T follicular helper cell (primary cell): ENCODE measurements at places on chromosomes 2 and 18.

DNA sequence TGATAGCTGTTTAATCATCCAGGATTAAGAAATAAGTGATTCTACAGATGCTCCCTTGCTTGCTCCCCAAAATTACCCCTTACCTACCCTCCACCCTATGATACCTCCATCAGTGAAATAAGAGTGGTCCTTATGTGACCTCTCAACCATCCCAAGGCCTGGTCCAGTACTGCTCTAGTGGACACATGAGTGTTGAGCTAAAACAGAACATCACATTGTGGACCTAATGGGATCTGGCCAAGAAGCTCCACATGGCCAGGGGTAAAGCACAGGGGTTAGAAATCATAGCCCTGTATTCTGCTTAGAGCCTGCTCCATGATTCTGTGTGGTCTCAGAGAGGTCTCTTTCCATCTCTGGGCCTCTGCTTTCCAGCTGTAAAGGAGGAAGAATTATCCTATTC, 355.6 kb downstream of the TNS1 start:
- no peak for DNase-seq

- no peak for DNase-seq
Measured at GRCh38 chr2:156327835-156328695, 4.5 kb downstream of the NR4A2 start.

GRCh38 chr2:73842739-73843019, 13.9 kb downstream of the STAMBP start:
- no peak for DNase-seq

GRCh38 chr2:233422050-233422639, 67.9 kb downstream of the DGKD start:
- DNase-seq, result peak; percentile 46

DNA sequence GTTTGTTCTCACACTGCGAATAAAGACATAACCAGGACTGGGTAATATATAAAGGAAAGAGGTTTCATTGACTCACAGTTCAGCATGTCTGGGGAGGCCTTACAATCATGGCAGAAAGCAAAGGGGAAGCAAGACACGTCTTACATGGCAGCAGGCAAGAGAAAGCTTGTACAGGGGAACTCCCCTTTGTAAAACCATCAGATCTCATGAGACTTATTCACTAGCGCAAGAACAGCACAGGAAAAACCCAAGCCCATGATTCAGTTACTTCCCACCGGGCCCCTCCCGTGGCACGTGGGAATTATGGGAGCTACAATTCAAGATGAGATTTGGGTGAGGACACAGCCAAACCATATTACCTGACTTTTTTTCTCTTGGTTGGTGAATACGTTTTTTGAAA, 51.3 kb downstream of the TMEM247 start:
- no peak for DNase-seq

DNA sequence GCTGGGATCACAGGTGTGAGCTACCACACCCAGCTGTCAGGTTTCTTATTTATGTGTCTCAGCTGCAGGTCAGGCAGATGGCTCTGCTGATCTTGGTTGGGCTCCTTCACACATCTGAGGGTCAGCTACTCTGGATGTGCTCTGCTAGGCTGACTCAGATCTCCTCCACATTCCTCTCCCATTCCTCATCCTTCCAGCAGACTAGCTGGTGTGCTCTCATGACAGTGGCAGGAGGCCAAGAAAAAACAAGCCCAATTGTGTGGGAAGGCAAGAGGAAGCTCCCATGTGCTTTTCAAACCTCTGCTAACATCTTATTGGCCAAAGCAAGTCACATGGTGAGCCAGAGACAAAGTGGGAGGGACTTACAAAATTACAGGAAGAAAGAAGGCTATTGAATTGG, 11.7 kb upstream of the MSH6 start:
- no peak for DNase-seq

- DNase-seq, result no peak
Measured at GRCh38 chr2:160920791-160921303, 239.4 kb upstream of the TANK start.

DNA sequence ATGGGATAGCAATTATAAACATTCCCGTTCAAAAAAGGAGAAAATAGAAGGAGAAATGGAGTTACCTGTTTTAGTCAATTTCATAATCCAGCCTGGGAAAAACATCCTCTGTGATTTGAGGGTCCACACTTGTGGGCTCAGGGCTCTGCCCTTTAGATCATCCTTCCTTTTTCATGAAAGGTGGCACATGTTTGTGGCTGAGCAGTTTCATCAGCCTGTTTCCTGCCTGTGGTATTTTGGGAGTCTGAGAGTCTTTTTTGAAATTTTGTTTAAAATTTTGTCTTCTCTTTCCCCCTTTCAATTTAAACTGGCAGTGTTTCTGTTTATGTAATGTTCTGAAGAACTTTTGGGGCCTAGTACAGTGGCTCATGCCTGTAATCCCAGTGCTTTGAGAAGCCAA, 84.0 kb downstream of the KIAA1328 start:
- DNase-seq, result no peak

GRCh38 chr2:214310319-214310718, 100.5 kb upstream of the VWC2L start:
- DNase-seq, result no peak

DNA sequence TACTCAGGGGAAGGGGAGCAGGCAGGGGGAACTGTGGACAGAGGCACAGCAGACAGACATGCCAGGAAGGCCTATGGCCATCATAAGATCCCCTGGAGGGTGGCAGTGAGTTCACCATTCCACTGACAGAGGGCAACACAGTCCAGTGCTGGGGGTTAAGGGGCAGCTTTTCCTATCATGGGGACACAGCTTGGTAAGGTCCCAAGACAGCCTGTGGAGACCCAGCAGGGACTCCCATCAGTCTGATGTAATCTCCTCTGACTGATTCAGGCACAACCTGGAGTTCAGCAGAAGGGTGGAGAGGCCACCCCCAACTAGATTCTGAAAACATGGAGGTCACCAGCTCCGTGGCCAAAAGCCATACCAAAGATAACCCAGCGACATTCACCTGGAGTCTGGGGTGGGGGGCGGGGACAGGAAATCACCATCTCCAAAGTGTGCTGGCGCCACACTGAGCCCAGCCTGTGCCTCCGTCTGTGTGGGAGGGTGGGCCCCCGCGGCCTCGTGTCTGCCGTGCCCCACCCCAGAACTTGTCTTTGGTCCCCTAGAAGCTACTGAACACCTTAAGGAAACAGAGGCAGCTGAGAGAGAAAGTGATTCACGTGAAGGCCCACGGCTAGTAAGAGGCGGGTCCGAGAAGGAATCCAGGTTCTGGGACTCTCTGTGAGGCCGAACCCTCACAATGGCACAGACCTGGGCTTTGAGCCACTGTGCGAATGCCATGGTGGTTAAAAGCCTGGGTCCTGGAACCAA, 28.6 kb downstream of the DNMT3A start:
- no peak for DNase-seq

- no peak for DNase-seq
Measured at GRCh38 chr2:158774681-158775080, 20.4 kb upstream of the DAPL1 start.

- DNase-seq, result no peak
Measured at GRCh38 chr18:56200381-56200911, 437.9 kb downstream of the TXNL1 start.

DNA sequence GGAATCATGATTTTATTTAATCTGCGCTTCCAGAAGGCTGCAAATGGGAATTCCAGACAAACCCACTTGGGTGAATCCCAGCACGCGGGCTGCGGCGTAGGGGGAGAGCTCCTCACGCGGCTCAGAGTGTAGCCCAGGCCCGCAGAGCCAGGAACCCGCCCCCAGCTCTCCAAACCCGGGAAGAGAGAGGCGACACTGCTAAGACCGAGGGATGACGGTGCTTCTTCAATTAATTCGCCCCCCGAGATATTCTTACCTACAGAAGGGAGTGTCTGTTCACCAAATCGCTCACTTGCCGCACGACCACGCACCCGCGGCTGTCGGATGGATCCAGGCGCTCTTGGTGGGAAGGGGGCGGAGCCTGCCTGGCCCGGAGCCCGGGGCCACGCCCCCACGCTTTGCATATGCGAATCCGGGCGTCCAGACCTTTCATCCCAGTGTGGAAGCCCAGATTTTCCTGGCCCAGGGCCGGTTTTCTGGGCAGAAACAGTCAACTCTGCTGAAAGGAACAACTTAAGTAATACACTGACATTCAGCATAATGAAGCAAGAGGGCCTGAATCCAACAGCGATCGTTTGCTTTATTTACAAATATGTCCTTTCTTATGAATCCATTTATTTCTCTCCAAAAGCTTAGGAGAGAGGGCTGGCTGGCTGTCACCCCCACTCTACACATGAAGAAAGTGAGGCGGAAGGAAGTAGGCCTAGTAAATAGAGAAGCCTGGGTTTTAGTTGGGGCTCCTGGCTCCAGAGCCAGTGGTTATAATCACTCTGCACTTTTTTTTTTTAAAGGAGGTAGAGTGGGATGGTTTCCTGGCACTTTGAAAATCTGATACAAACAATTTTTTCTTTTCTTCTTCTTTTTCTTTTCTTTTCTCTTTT, at the start of gene SLC19A3:
SLC19A3 (minus strand) TSS at position 342 of the 881 bp plus-strand sequence. CDS start 15,710 bp downstream, outside the sequence.
- DNase-seq, result no peak

DNA sequence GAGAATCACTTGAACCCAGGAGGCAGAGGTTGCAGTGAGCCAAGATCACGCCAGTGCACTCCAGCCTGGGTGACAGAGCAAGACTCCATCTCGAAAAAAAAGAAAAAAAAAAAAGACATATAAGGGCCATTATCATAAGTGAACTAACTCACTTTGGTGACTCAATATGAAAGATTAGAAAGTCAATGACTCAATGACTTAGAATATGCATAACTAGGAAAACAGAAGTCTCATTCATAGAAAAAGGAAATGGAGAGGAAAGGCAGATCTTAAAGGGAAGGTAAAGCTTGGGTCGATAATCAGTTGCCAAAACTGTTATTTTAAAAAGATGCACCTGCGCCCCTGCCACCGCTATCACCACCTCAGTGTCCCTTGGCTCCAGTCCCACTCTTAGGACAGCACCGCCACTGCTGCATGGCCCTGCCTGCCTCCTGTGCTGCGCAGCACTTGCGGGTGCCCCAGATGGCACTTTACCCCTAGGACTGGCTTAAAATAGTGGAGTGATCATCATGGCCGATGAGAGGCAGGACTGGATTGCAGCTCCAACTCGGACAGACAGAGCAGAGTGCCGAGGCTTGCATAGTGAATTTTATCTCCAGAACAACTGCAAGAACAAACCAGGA, 54.7 kb downstream of the INO80D start:
- no peak for DNase-seq

- no peak for DNase-seq
Measured at GRCh38 chr2:64863097-64863820, 125.9 kb upstream of the SLC1A4 start.

DNA sequence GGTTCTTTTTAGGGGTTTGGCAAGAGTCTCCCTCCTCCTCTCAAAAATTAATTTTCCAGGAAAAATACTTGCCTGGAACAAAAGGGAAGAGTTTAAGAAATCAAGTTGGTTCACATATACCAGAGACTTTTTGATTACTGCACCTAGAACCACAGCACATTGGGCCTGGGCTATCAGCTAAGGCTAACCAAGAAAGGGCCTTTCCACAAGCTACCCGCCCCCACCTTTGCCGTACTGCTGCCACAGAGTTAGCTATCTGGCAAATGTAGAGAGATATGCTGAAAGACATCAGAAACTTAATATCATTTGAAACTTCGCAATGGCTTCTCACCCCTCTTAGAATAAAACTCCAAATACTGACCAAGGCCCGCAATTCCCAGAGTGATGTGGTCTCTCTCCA, 76.9 kb downstream of the AAK1 start:
- DNase-seq, result no peak

GRCh38 chr2:100819370-100820272, at the start of gene NPAS2:
Gene NPAS2 (plus strand): TSS chr2:100820139. CDS start chr2:100904755, 84,616 bp downstream.
- no peak for DNase-seq

- DNase-seq, result no peak
Measured at GRCh38 chr2:79355569-79355968, 157.3 kb upstream of the CTNNA2 start.

DNA sequence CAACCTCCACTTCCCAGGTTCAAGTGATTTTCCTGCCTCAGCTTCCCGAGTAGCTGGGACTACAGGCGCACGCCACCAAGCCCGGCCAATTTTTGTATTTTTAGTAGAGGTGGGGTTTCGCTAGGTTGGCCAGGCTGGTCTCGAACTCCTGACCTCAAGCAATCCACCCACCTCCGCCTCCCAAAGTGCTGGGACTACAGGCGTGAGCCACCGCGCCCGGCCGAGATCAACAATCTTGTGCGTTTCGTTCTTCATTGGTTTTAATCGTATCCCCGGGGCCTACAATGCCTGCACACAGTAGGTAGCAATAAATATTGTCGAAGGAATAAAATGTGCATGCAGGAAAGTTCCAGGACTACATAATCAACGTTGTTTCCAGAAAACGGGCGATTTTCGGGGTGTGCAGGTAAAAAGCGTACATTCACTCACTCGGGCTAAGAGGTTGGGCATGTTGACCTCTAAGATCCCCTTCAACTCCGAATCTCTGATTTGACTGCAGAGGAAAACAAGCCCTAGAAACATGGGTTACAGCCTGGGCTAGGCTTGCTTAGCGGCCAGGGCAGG, 2.7 kb upstream of the SOS1 start:
- no peak for DNase-seq

- DNase-seq, result no peak
Measured at GRCh38 chr2:43759195-43759594, 14.6 kb upstream of the DYNC2LI1 start.

GRCh38 chr2:241314226-241315092, 1.0 kb downstream of the HDLBP start:
- DNase-seq, result no peak

DNA sequence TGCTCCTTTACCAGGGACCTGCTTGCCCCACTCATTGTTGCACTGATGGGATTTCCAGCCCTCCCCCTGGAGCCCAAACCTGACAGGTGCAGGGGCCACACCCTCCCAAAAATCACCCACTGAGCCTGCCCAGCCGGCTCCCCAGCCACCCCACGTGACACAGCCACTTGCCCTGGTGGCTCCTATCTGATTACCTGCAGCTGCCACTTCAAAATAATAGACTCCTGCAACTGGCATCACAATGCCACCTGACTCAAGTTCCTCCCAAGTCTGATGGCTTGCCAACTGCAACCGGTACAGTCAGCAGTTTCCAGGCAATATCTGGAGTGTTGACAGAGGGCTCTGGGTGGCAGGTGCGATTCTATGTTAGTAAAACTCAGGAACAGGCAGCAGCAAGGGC, 66.2 kb downstream of the CRACDL start:
- DNase-seq, result no peak

- no peak for DNase-seq
Measured at GRCh38 chr2:203261326-203262159, 22.7 kb downstream of the CYP20A1 start.

DNA sequence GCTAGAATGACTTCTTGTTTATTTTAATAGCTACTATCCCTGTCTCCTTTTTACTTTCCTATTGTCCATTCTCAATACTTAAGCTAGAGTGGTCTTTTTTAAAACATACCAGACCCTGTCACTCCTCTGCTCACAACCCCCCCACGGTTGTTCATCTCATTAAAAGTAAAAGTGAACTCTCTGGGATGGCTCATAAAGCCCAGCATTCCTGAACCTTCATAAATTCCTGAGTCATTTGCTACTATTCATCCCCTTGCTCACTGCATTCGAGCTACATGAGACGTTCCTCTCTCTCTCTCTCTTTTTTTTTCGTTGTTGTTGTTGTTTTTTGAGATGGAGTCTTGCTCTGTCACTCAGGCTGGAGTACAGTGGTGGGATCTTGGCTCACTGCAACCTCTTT, 148.7 kb upstream of the DSEL start:
- DNase-seq, result no peak
